ENCODE measurements at places on chromosomes 2 and 18.

GRCh38 chr2:99865818-99866676 lies 276.3 kb downstream of the AFF3 start:
- no peak for DNase-seq

DNA sequence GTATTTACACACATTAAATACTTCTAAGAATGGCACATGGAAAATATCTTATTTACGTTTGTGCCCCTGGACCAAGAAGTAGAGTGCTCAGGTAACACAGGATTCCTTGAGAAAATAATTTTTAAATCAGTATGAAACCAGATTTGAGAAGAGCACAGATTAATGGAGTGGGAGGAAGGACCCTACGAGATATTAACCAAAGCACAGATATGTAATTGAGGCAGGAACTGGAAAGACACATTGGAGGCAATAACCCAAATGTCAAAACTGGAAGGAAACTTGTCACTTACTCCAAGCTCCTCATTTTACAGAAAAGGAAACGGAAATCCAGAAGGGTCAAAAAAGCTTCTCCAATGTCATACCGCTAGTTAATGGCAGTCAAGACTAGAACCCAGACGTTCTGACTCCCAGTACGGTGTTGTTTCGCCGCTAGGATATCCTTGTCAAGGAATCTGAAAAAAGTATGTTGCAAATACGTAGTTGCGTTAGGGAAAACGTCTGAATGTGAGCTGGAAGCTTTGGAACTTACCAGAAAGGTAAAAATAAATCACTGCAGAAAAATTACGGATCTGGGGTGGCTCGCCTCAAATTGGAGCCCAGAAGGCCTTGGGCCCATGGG lies 634 bp downstream of the MTIF2 start:
- no peak for DNase-seq

- DNase-seq = no peak
These were observed 275.7 kb upstream of the FN1 start for GRCh38 chr2:215711471-215712034.

- DNase-seq = no peak
These were observed 29.9 kb upstream of the STK39 start for GRCh38 chr2:168277276-168277675.

DNA sequence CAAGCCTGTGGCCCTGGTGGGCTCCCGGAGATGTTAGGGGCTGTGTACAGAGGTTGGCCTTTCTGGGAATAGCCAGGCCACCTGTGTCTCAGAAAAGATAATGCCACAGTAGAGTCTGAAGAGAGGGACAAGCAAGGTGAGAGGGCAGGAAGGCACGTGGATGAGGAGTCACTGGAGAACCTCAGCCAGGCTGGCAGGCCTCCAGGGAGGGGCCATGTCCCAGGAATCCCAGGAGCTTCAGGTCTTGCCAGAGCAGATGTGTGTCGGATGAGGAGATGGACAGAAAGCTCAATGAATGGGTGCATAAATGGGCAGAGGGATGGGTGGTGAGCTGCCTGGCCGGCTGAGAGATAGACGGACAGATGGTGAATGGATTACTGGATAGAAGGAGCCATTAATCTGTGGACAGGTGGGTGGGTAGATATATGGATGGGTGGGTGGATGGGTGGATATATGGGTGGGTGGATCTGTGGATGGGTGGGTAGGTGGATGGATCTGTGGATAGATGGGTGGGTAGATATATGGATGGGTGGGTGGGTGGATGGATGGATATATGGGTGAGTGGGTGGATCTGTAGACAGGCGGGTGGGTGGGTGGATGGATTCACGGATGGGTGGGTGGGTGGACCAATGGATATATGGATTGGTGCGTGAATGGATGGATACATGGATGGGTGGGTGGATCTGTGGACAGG lies 7.9 kb upstream of the OTOF start:
- DNase-seq = no peak

GRCh38 chr2:84040281-84040680 lies 418.8 kb downstream of the SUCLG1 start:
- DNase-seq = no peak

- no peak for DNase-seq
These were observed 67.2 kb downstream of the CUL3 start for GRCh38 chr2:224517963-224518362.

DNA sequence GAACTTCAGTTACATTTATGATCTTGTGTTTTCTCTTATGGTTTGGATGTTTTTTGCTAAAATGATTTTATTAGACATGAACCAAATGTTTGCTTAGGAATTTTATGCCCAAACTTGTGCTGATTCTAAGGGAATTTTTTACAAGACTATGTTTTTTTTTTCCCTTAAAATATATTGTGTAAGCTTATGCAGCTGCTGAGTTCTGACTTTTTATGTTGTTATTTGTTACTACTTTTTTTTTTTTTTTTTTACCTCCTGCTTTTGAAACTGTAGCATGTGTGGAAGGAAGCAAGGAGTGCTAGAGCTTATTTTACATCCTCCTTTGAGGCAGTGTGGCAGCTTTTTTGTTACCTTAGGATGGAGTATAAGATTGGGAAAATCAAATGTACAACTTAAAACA lies 6.0 kb upstream of the DNAH7 start:
- DNase-seq = no peak

- no peak for DNase-seq
These were observed 113.7 kb downstream of the ZEB2 start for GRCh38 chr2:144405982-144406788.

DNA sequence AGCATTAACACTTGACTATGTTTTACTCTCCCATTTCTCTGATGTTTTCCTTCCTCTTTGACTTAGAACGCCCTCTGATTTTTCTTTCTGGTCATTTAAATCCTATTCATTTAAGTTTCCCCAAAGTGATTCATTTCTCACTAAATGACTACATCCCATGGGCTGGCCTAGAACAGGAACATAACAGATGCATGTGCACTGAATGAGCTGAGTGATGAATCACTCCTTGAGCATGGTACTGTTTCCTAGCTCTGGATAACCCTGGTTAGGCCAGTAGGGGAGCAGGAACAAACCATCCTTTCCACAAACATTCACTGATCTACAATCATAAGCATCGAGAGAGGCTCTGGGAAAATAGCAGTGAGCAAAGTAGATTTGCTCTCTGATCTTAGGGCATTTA lies 221.9 kb upstream of the SETBP1 start:
- DNase-seq = no peak

DNA sequence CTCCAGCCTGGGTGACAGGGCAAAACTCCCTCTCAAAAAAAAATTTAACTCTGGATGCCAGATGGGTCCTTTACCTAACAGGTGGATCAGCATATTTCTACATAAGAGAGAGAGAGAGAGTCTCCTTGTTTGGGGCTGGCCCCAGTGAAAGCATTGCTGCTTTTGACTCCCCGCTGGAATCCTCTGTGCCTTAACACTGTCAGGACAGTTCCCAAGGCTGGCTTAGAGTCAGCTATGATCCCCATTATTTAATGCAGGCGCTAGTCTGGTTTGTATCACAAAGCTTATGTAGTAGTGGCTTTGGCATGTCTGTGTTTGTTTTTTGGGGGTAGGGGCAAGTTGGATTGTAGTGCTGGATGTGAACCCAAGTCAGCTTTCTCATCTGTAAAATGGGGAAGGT lies 9.4 kb downstream of the INPP4A start:
- DNase-seq = no peak

GRCh38 chr2:226608451-226608850 lies 191.2 kb downstream of the IRS1 start:
- no peak for DNase-seq

- no peak for DNase-seq
These were observed 258.9 kb upstream of the CHAC2 start for GRCh38 chr2:53508667-53509066.

DNA sequence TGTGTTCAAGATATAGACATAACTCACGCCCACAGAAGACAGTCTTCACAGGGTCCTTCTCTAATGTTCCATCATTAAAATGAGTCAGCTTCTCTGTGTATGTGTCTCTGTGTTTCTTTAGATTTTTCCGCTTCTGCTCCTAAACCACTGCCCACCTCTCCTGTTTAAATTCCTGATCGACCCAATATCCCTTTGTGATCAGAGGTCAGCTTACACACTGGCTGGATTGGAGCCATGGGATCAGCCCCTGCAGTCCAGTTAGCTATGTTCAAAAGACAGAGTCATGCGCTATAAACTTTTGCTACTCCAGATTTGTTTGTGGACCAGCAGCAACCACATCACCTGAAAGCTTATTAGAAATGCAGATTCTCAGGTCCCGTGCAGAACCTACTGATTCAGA lies 229.2 kb downstream of the C1D start:
- no peak for DNase-seq

DNA sequence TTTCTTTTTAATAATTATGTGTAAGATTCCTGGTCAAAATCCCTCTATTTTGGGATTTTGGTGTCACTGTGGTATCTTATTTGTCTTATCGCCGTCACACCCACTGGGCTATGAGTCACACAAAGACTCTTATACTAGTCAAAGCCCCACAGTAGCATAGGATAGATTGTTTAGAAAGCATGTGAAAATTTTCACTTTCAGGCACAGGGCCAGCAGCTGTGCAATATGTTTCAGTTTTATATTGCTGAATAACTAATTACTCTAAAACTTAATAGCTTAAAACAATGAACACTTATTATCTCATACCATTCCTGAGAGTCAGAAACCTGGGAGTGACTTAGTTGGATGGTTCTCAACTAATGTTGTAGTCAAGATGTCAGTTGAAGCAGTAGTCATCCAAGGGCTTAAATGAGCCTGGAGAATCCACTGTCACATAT lies 24.0 kb downstream of the CFAP210 start:
- no peak for DNase-seq

- no peak for DNase-seq
These were observed 28.8 kb downstream of the CNGA3 start for GRCh38 chr2:98374958-98375570.

DNA sequence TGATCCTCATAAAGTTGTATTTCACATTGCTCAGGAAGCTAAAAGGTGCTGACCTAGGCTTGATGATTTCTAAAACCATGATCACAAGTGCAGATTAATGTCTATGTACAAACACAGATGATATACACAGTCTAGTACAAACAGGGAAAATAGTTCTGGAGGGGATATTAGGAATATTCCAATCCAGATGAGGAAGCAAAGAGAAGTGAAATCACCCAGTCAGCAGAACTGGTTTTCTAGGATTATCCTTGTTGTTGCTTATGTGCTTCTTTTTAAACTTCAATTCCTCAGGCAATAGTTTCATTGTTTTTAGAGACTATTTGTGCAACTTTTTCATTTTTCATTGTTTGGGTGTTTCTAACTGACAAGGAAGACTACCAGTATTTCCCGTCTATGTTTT lies 4.7 kb downstream of the IL1A start:
- DNase-seq = no peak

DNA sequence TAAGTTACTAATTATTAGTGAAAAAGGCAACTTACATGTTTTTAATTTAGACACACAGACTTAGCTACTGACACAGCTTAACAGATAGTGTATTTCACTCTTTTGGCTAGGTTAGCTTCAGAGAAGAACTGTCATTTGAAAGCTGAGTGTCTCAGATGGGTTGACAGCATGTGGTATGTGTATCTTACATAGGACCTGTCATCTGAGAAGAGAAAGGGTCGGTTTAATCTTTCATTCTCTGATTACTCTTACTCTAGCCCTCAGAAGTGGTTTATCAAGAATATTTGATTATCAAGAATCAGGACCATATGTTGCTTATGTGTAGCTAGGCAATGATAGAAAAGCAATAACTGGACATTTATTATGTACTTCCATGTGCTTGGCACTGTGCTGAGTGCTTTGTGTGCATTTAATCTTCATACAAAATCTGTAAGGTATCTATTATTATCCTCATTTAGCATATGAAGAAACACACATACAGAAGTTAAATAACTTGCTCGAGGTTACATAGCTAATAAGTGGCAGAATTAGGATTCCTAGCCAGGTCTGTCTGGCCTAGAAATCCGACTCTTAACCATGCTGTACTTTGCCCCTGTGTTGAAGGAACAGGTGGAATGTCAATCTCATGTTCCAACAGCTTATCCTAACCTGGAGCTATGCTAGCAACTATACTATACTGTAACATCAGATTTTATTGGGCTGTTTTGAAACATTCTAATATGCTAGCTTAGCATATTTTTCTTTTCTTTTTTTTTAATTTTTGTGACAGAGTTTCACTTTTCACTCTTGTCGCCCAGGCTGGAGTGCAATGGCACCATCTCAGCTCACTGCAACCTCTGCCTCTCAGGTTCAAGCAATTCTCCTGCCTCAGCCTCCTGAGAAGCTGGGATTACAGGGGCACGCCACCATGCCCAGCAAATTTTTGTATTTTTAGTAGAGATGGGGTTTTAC lies 28.4 kb downstream of the CFLAR start:
- no peak for DNase-seq

GRCh38 chr2:227098162-227098515 lies 65.9 kb downstream of the COL4A4 start:
- DNase-seq = no peak

DNA sequence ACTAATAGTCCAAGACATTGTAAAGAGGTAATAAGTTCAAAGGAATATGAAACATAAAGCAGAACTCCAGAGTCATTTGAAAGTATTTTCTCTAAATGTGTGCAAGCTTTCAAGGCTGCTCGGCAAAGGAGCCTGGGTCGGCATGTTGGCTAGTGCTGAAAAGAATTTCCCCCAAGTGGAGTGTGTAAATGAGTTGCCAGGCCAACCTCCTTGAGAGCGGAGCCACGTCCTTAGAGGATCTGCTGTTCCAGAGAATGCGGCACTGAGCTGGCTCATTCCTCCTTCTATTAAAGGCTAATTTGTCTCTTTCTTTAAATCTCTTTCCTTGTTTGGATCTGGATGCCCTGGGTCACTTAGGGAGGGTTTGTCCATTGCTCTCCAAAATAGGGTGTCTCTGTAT lies 127.5 kb downstream of the RDH14 start:
- no peak for DNase-seq

GRCh38 chr2:17780546-17780945 lies 26.6 kb downstream of the GEN1 start:
- DNase-seq = no peak

Data from stimulated activated CD8-positive, alpha-beta memory T cell treated with anti-CD3 and anti-CD28 coated beads, Interleukin-15, amount 100 ng/mL, for 48 hours (primary cell).